Aorta (tissue), 5 donors: ENCODE measurements at places on chromosomes 3 and 15. TPM values are rescaled to one million over a fixed set of nuclear protein-coding genes. Genes with fewer than 3 reads are reported as not detected.

- DNase-seq: no peak
These were observed 4.0 kb upstream of the MGA start for GRCh38 chr15:41656188-41656587.

GRCh38 chr3:56630966-56631365 is 52.1 kb downstream of the TASOR start:
- DNase-seq: no peak

GRCh38 chr15:61996056-61996635 is 64.1 kb downstream of the VPS13C start:
- DNase-seq: no peak

Gene ISL2
- polyA plus RNA-seq: not detected

DNA sequence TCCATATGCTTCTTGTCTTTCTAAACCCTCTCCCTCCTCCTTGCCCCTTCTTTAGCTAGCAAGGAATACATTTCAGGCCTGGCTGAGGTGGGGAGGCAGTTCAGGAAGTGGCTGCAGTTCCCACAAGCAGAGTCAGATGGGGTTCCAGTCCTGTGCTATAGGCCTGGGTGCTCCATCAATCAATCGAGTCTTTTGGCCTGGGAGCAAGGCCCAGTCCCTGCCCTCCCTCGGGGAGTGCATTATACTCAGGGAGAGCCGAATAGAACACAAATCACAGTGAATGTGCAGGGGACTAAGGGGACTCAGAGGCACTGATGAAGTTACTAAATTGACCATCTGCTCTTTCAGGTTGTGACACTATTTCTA is 58.0 kb upstream of the HERC1 start:
- no peak for DNase-seq

GRCh38 chr15:80691575-80691974 is 3.5 kb upstream of the ABHD17C start:
- DNase-seq: no peak

Gene NR2F2
- polyA plus RNA-seq: 115 TPM

Gene RLBP1
- polyA plus RNA-seq: not detected

Gene PEX11A
- polyA plus RNA-seq: 13.3 TPM

DNA sequence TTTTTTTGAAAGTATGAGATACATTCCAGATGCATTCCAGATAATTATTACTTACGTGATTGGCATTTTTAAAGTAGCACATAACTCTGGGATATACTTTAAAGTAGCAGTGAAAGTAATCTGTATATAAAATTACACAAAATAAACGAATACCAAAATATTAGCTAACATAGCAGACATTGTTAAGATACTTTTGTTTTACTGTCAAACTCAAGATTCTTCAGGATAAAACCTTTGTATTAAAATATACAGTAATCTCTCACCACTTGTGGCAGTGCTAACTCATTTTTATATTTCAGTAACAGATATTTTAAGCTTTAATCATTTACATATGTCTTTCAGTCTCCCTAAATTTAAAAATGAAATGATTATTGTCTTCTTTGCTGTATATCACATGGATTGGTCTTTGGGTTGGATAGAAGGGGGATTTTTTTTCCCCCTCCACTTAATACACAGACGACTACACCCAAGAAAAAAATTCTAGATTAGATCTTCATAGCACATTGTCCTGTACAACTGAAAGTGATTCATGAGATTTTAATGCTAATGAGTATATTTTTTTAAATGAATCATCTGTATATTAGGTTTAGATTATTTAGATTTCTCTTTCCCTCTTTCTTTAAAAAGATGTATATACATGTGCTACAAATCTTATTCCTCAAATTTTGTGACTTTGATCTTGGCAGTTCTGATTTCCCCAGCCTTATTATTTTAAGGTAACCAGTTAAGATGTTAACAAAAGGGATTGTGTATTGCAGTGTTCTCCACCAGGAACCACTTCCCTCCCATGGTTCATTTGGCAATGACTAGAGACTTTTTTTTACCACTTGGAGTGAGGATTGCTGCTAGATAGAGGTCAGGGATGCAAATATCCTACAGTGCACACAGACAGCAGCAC is 24.5 kb upstream of the EBLN2 start:
- no peak for DNase-seq

Gene OSTN
- polyA plus RNA-seq: not detected

DNA sequence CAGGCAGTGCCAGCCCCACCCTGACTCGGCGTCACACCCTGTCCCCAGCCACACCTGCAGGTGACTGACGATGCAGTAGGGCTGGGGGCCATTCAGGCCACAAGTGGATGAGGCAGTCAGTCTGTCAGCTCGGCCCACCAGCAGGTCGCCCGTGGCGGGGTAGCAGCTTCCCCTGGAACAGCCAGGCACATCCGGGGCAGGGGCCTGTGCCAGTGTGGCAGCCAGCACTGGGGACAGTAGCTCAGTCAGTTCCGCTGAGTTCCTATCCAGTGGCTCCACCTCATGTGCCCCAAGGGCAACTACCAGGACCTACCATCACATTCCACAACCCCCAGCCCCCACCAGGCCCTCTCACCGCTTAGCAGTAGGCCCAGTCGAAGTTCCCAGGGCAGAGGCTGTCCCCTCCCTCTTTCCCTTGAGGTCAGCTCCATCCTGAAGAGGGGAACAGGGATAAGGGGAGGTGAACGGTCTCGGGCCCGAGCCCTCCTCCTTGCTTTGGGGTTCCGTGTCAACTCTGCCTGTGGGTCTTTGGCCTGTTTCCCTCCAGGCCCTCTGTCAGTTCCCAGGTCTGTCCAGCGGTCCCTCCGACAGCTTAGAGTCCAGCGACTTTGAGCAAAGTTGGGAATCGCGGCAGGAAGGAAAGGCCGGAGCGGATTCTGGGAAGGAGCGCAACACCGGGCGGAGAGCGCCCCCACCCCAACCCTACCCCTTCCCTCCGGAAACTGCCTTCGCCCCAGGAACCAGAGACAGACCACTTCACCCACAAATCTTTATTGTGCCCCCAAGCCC is at the start of gene LAMB2:
LAMB2 (minus strand) TSS at position 614 of the 789 bp plus-strand sequence; CDS start at position 431, 183 bp downstream.
- DNase-seq: peak; percentile 93

- no peak for DNase-seq
These were observed 220.3 kb downstream of the SOX2 start for GRCh38 chr3:181932039-181932438.

DNA sequence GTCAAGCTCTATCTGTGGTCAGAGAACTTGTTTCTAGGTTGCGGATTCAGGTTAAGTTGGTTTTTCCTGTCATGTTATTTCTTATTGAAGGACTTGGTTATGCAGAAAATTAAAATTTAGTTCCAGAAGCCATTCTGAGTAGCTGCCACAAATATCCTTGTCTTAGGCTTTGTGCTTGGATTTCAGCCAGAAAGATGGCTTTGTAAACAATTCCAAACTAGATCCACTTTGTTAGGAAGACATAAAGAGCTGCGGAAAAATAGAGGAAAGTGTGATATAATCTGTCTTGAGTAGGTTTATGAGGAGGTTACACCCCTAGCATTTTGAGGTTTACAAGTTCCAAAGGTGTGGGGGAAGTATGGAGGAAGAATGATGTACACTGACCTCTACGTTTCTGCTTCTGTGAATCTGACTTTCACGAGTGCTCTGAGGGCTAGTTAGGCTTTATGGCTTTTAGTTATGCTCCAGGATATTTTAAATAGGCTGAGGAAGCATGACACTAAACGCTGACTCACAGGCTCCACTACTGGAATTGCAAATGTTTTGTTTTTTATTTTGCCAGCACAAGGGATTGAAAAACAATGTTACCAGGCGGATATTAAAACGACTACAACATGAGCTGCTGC is 46.3 kb upstream of the UTS2B start:
- no peak for DNase-seq

- DNase-seq: no peak
These were observed 937.6 kb downstream of the MCTP2 start for GRCh38 chr15:95168951-95169431.

Gene CYP1A2
- not detected for polyA plus RNA-seq

DNA sequence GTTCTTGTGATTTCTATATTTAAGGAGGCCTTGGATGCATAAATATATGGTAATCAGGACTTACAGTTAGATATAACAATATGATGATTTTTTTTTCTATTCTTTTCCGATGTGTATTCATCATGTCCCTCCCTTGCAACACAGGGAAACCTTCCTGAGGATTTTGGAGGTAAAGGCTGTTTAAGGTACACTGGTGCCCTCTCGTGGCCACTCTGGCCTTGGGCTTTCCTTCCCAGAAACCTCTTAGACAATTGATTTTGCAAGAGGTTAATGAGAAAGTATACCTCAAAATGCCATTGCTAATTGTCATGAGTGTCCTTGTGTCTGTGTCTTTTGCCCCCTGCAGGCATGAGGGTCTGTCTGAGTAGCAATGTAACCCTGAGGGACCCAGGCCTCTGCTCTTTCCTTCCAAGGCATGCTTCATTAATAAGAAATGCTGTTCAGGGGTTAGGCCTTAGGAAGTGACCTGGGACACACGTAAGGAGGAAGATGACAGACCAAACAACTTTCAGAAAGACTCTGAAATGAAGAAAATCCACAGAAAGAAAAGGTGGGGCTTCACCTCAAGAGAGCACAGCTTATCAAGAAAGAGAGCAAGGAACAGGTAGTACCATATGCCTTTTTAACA is 70.3 kb upstream of the PPP2R3A start:
- DNase-seq: peak; percentile 65

Gene SLC12A1
- not detected for polyA plus RNA-seq

GRCh38 chr3:74121761-74122160 is 492.7 kb downstream of the CNTN3 start:
- DNase-seq: no peak

GRCh38 chr3:30852833-30853232 is 41.6 kb downstream of the GADL1 start:
- no peak for DNase-seq

Gene UBA5
- polyA plus RNA-seq: 36.9 TPM

Gene DMXL2
- 7.1 TPM for polyA plus RNA-seq

DNA sequence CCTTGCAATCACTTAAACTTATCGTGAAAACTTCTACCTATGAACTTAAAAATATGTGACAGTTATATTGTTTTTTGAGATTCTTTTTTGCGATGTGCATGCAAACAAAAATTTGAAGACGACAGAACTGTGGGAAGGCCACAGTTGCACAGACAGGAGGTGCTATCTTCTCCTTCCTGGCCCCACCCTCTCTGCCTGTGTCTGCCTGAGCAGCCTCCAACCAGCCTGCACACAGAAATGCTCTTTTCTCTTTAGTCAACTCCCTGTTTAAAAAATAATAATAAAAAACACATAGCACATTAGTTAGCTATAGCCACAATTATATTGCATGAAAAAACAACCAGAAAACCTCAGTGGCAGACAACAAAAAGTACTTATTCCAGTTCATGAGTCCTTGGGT is 212.2 kb downstream of the ZNF621 start:
- no peak for DNase-seq

Gene PAQR5
- 0.38 TPM for polyA plus RNA-seq

- DNase-seq: no peak
These were observed 2.8 kb downstream of the CDAN1 start for GRCh38 chr15:42734076-42734672.

DNA sequence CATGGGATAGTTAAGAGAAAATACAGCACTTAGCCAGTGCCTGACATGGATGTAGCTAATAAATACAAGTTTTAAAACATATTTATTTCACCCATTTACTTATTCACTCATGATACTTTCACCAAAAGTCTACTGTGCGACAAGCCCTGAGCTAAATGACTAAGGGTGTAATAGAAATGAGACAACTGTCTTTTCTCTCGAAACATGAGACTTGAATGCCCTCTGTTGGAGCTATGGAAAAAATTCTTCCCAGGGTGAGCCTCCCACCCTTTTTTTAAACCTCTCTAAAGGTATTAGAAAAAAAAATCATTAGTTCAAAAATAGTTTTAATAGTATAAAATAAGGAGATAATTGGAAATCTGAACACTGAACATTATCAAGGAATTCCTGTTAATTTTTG is 24.3 kb upstream of the RPL14 start:
- DNase-seq: no peak

Gene CCDC174
- 30.1 TPM for polyA plus RNA-seq

Gene LRRC49
- polyA plus RNA-seq: 11.9 TPM

DNA sequence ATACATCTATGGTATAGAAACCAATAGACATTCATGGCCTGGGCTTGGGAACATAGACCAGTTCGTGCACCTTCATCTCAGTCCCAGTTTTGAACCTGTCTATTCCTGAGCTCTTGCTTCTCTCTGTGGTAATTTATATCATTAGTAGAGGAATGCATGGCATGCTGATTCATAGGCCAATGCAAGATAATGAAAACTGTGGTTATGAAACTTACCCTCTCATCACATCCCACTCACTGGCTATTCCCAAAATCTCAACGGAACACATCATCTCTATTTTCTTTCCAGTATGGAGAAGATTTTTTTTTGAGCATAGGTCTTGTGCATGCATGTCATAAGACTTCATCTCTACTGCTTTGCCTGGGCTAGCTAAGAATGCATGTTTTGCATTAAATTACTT is 18.7 kb upstream of the P2RY12 start:
- no peak for DNase-seq

DNA sequence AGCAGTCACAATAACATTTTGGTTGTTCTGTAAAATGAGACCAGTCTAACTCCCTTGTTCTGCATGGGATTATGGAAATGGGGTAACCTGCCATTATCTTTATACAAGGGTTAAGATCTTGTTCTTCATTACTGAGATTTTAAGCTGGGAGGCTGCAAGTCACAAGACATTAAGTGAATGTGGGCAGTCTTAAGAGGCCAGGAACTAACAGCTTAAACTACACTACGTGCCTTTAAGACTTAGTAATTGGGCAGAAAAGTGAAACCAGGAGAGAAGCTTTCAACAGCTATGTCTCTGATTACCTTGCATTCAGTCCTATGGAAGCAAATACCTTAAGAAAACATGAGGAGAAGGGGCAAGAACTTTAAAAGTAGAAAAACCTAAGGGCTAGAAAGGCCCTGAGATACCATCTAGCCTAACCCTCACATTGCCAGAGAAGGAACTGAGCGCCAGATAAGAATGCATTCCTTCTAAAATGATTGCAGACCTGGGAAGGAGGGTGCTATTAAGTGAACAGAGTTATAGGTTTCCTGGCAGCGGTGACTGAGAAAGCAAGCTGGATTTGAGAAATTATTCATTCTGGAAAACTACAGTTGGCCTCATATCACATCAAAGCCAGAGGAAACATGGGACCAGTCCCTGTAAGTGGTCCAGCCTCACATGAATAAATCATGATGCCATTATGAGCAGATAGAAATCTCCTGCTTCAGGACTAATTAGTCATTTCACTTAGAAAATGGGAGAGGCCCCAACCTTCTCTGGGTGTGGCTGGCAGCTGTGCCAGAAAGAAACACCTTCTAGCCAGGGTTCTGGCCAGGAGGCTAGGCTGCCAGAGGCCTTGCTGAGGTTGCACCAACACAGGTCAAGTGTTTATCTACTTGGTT is 32.9 kb downstream of the DAPK2 start:
- DNase-seq: no peak

- DNase-seq: no peak
These were observed 405.0 kb upstream of the TPM1 start for GRCh38 chr15:62637574-62637897.

Gene NCK1
- polyA plus RNA-seq: 21.0 TPM

GRCh38 chr3:169383770-169384169 is 279.7 kb downstream of the MECOM start:
- DNase-seq: no peak

GRCh38 chr3:48241796-48242455 is 1.0 kb downstream of the ZNF589 start:
- no peak for DNase-seq

Gene CFAP100
- not detected for polyA plus RNA-seq
